Stimulated activated CD8-positive, alpha-beta memory T cell treated with anti-CD3 and anti-CD28 coated beads, Interleukin-7, amount 100 ng/mL, for 1 hour (primary cell): ENCODE measurements at places on chromosomes 5 and 9.

DNA sequence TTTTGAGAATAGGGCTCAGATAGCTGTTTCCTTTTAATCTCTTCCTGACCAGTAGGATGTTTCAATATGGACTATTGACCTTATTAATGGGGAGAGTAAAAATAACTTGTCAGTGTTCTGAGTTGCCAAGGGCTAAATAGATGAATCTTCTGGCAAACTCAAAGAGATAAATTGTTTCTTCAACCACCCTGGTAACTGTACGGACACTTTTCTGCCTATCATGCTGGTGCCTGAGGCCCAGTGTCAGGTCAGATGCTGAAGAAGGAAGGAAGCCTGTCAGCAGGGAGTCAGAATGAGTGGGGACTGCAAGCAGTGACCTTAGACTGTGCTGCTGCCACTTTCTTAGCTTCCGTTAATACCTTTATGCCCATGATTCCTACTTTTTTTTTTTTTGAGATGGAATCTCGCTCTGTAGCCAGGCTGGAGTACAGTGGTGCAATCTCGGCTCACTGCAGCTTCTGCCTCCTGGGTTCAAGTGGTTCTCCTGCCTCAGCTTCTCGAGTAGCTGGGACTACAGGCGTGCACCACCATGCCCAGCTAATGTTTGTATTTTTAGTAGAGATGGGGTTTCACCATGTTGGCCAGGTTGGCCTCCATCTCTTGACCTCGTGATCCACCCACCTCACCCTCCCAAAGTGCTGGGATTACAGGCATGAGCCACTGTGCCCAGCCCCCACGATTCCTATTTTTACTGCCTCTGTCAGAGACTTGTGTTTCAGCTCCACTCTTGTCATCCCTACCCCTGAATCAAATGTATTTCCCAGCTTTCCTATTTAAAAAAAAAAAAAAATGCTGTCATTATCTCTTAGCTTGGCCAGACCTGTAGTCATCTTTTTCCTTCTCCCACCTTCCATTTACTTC lies 33.7 kb downstream of the TGFBR1 start:
- DNase-seq, result no peak

DNA sequence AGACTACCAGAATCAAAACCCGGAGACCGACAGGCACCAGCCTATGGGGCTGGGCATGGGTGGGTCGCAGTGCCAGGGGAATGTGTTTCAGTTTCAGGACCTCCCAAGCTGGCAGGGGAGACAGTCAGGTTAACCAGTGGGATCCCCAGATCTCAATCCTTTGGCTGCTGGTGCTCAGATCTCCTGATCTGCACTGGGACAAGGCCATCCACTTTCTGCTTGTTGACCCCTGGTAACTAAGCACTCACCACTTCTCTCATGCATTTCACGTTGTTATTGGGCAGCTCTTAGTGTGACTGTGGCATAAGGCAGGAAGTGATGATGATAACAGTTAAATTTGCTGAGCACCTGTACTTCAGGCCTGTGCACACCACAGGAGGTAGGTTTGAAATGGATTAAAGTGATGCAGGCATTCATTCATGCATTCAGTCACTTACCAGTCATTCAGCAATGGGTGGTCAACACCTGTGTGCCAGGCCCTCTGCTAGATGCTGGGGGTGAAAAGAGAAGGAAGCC lies 42.1 kb upstream of the STXBP1 start:
- DNase-seq, result no peak

- no peak for DNase-seq
These were observed 213.5 kb downstream of the PJA2 start for GRCh38 chr5:109196087-109196822.

GRCh38 chr9:108850293-108850897 lies 5.4 kb downstream of the ACTL7B start:
- no peak for DNase-seq

- no peak for DNase-seq
These were observed 37.5 kb upstream of the PTGS1 start for GRCh38 chr9:122333169-122333808.

DNA sequence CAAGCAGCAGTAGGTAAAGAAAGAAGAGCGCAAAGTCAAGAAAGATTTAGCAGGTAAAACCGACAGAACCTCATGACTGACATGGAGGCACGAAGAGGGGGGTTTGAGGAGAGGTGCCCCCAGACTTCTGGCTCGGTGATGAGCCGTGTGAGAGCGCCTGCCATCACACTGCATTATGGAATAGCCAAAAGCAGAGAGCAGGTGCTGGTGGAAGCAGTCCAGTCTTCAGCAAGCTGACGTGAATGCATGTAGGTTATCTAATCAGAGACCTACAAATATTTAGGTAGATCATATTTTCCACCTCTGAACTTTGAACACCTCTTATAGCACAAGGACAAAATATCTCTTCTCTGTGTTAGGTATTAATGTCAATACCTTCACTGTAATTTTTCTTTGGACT lies 68.4 kb downstream of the RNF130 start:
- no peak for DNase-seq

- DNase-seq, result no peak
These were observed 105.6 kb downstream of the FGF18 start for GRCh38 chr5:171525085-171525484.

GRCh38 chr5:82320966-82321365 lies 42.8 kb upstream of the RPS23 start:
- no peak for DNase-seq

- no peak for DNase-seq
These were observed at the start of gene S1PR3 for GRCh38 chr9:88991066-88992034. TSS of gene S1PR3 (plus strand) at chr9:88991468. CDS start at chr9:89001201, 9,733 bp downstream.

- no peak for DNase-seq
These were observed 58.0 kb upstream of the JAK2 start for GRCh38 chr9:4927043-4927471.

DNA sequence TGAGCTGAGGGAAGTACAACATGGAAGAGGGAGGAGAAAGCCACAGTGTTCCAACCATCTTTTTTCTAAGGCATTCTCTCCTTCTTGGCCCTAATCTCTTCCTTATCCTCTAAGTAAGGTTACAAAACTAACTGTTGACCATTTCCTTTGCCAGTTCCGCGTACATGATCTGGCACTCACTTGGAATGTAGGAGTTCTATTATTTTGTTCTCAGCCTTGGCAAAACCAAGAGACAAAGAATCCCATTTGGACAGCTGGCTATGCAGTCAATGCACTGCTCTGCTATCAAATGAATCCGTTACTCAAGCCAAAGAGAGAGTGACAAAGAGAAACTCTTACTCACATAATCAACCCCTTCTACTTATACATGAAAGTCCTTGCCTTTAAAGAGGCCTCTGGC lies 410.3 kb downstream of the DTWD2 start:
- no peak for DNase-seq

GRCh38 chr5:109533751-109534272 lies 124.0 kb upstream of the PJA2 start:
- no peak for DNase-seq
